Bronchial smooth muscle cell (primary cell): ENCODE measurements at places on chromosomes 16 and 17. TPM values are rescaled to one million over a fixed set of nuclear protein-coding genes. Genes with fewer than 3 reads are reported as not detected.

Gene CHST5
- total RNA-seq = not detected in 2 replicates

Gene CIITA
- 0.26 and 0.32 TPM in 2 replicates for total RNA-seq

Gene KRT32
- total RNA-seq = 0.16 TPM in 1 of 2 replicates, not detected in the other

Gene MYL4
- total RNA-seq = not detected in 2 replicates

Gene ASPA
- 0.63 and 3.3 TPM in 2 replicates for total RNA-seq

Gene PRRT2
- 1.9 and 4.4 TPM in 2 replicates for total RNA-seq

Gene C16orf46
- 0.16 and 0.34 TPM in 2 replicates for total RNA-seq

Gene SLC43A2
- total RNA-seq = 6.1 and 7.0 TPM in 2 replicates

Gene ENPP7
- not detected in 2 replicates for total RNA-seq
